ENCODE measurements at places on chromosomes 16 and 17.

DNA sequence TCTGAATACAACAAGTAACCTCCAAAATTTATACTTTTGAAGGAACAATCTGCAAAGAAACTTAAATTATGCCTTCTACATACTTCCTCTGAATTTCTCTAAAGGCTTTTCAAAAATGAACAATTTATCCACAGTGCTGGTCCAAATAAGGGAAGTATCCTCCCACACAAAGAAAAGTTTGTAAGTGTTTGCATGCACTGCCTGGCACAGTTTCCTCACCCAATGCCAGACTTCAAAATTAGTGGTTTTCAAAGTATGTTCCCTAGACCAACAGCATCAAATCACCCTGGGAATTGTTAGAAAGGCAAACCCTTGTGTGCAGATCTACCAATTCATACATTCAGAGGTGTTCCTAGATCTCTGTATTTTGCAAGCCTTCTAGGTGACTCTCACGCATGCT is 82.5 kb downstream of the PCTP start:
- no peak for DNase-seq

DNA sequence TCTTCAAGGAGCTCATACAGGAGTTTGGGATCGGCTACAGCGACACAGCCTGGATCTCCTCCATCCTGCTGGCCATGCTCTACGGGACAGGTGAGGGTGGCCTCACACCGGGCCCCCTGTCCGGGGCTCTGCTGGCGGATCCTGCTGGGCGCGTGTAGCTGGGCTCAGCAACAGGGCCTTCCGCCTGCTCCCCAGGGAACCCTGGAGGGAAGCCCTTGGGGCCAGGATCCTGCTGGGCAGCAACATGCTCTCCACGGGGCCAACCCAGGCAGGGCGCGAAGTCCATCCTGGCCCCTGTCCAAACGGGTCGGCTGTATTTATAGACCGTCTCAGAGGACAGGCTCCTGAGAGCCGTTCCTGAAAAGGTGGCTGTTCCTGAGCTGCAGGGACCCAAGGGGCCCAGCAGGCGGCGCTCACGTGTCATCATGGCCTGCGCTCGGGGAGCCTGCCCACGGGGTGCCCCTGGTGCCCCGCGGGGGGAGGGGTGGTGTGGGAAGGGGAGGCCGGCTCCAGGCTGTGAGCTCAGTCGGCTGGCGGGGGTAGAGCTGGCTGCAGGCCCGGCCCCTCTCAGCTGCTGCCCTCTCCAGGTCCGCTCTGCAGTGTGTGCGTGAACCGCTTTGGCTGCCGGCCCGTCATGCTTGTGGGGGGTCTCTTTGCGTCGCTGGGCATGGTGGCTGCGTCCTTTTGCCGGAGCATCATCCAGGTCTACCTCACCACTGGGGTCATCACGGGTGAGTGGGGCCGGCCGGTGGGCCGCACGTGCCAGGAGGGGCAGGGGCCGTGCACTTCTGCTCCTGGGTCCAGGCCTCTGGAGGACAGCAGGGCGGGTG is 7.5 kb downstream of the SLC16A3 start:
- DNase-seq: peak; percentile 78

DNA sequence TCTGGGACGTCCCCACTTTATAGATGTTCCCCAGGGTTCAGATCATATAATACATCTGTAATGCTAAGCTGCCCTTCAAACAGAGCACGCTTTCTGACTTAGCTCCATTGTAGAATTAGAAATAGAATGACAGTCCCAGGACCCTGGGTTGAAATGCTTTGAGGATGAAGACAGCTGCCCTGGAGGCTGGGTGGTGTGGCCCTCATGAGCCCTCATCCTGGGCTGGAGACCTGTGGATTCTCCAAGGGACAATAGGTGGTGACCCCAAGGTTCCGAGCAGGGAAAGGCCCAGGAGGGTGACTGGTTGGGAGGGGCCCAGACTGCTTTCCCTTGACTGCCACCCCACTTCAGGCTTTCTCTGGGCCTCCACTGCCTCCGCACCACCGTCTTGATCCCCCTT is 59.0 kb downstream of the CRISPLD2 start:
- no peak for DNase-seq

DNA sequence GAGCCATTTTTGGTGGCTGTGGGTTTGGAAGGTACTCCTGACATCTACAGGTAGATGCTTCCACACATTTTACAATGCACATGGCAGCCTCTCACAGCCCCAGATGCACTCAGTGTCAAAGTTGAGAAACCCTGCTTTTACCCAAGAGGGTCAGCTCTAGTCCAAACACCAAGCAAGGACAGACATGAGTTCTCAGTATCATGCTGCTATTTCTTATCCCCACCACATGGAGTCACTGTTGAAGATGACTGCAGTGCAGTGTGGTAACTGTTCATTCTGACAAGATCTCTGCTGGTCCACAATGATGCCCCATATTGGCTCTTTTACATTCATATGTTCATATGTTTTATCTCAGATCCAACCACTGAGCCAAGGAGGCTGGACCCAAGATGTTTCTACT is 50.5 kb upstream of the SALL1 start:
- DNase-seq: no peak

GRCh38 chr17:64289741-64290141 is 26.7 kb upstream of the TEX2 start:
- no peak for DNase-seq

- no peak for DNase-seq
Observed at GRCh38 chr17:6070430-6070912, 292 bp downstream of the WSCD1 start.

- no peak for DNase-seq
Observed at GRCh38 chr16:85173981-85174751, 61.9 kb upstream of the CIBAR2 start.

DNA sequence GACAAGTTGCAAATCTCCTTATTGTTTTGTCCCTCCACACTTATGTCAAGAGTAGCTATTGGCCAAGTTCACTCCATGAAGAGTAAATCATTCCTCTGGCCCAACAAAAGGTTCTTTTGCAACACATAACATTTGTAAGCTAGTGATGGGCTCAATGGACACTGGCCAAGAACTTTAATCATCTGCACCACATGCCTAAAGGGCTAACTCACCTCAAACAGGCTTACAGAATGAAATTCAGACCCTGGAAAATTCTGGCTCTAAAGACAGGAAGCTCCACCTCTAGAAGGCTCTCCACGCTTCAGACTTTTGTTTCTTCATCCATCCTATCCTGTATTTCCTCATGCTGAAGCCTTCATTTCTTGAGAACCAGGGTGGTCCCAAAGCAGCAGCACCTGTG is 10.9 kb upstream of the ANKFN1 start:
- no peak for DNase-seq

GRCh38 chr16:75099738-75100602 is 16.6 kb downstream of the LDHD start:
- DNase-seq: peak; percentile 44

GRCh38 chr16:79642652-79643051 is 42.1 kb upstream of the MAF start:
- DNase-seq: no peak

- no peak for DNase-seq
Observed at GRCh38 chr16:8200839-8201238, 389.5 kb downstream of the TMEM114 start.

GRCh38 chr16:75341564-75342307 is 90.3 kb upstream of the BCAR1 start:
- no peak for DNase-seq

DNA sequence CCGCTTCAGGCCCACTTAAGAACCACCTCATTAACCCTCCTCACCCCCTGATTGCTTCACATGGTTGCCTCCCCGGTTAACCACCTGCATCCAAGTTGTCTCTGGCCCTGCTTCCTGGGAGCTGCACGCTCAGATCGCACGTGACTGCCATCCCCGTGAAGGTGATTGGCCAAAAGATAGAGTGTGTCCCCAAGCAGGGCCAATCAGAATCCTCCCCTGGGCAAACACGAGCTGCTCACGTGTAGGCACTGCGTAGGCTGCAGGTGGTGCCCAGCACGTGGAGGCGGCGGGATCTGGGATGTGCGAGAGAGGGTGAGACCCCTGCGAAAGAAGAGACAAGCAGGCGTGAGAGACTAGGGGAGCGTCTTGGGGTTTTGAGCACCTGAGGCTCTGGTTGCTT is 111.8 kb upstream of the CRHR1 start:
- DNase-seq: no peak

DNA sequence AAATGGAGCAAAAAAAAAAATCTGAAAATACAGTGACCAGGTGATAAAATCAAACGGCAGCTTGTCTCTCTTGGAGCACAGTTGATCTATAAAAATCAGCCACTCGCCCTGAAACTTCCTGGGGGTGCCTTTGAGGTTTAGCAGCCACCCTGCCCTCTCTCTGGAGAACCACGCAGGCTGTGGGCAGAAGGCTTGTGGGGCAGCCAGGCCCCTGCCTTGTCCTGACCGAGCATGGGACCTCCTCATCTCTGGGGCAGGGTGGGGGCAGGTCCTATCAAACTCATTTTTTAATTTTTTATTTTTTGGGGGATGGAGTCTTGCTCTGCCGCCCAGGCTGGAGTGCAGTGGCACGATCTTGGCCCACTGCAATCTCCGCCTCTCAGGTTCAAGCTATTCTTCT is 5.0 kb downstream of the TMEM238L start:
- no peak for DNase-seq

DNA sequence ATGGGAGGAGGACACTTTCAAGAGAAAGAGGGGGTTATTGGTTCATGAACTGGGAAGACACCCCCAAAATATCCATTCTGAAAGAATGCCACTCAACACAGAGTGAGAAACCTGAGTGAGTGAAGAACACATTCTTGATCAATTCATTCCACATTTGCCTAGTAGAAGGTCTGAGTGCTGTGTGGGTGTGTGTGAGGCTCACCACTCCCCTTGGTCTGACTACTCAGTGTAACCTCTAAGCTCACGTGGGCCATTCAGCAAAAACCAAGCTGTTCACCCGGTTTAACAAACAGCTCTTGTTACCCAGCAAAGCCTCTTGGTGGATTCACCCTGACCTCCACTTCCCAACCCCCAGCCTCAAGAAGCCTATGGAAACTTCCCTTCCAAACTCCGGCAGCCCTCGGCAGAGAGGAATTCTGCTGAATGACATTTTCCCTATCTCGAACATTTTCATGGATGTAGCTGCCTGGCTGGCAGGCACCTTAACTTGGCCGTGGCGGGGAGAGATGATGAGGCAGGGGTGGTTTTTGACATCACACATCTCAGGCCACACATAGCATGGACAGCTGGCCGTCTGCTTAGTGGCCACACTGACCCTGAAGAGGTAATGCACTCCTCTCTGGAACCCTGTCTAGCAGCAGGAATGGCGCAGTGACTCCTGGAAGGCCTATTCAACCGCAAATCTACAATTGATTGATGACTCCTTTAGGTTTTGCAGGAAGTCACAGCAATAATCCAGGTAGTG is 11.6 kb downstream of the ST6GALNAC1 start:
- no peak for DNase-seq

- no peak for DNase-seq
Observed at GRCh38 chr17:40534371-40535189, 30.7 kb downstream of the CCR7 start.

DNA sequence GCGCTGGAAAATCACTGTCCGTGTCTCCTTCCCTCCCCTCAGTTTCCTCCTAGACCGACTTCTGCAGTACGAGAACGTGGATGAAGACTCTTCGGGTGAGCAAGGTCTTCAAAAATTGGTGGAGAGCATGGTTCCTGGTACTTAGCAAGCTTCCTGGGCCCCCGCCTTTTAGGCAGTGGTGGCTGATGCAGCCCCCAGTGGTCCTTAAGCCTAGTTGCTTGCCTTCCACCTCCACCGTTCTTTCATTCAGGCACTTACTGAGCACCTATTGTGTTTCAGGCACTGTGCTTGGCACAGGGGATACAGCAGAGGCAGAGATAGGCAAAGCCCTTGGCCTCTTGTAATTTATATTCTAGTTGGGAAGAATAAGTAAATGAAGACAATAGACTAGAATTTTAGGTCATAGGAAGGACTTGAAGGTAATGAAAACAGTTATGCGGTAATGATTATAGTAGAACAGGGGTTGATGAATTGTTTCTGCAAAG is 767 bp downstream of the INO80E start:
- no peak for DNase-seq

GRCh38 chr16:73051226-73051625 is 3.3 kb upstream of the ZFHX3 start:
- no peak for DNase-seq

- DNase-seq: no peak
Observed at GRCh38 chr16:1443980-1444729, at the start of gene CCDC154. CCDC154 (minus strand) TSS chr16:1444556; CDS start chr16:1444322, 234 bp downstream.

- DNase-seq: peak; percentile 96
Observed at GRCh38 chr17:75589012-75589918, 1.7 kb downstream of the MYO15B start.

- DNase-seq: no peak
Observed at GRCh38 chr16:90041896-90042473, 22.7 kb upstream of the DBNDD1 start.

GRCh38 chr16:50469744-50470321 is 78.4 kb upstream of the NKD1 start:
- DNase-seq: no peak

GRCh38 chr16:35692824-35693223 is 2233.4 kb downstream of the TP53TG3F start:
- no peak for DNase-seq

DNA sequence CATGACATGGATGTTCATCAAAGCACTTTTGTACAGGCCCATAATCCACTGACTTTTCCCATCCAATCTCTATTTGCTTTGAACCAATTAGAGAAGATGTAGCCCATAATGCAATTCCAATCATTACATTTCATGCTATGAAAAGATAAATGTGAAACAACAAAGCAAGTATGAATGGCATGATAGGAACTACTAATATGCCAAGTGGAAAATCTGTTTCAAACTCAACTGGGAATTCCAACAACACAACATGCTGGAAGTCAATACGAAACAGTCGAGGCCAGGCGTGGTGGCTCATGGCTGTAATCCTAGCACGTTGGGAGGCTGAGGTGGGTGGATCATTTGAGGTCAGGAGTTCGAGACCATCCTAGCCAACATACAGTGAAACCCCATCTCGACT is 39.6 kb upstream of the TMEM97 start:
- no peak for DNase-seq

DNA sequence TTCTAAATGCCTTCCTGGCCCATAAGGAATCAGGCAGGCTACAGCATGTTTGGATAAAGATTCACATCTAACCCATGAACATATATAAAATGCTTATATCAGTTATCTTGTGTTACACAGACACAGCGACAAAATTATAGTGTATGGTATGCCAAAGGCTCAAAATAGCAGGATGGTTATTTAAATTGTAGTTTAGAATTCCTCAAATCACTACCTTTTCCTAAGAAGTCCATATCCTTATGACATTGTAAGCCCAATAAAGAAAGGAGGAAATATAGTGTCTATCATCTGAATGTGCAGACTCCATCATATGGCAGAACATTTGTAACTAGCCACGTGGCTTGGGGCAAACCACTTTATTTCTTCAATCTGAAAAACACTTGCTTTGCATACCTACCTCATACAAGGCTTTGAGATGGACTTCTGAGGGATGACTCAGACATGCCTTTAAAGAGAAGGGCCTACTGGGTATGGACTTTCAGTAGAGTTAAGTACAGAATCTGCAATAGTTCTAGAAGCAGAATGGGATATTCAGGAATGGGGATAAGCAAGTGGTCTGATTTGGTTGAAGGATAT is 12.1 kb upstream of the DHX8 start:
- no peak for DNase-seq

Measured in CD4-positive, alpha-beta T cell treated with Interleukin-12 subunit alpha and Interleukin-12 subunit beta, for 1 hour (primary cell).